Stimulated activated CD8-positive, alpha-beta memory T cell treated with anti-CD3 and anti-CD28 coated beads, Interleukin-4, amount 100 ng/mL, for 4 hours (primary cell): ENCODE measurements at places on chromosomes 13 and 19.

DNA sequence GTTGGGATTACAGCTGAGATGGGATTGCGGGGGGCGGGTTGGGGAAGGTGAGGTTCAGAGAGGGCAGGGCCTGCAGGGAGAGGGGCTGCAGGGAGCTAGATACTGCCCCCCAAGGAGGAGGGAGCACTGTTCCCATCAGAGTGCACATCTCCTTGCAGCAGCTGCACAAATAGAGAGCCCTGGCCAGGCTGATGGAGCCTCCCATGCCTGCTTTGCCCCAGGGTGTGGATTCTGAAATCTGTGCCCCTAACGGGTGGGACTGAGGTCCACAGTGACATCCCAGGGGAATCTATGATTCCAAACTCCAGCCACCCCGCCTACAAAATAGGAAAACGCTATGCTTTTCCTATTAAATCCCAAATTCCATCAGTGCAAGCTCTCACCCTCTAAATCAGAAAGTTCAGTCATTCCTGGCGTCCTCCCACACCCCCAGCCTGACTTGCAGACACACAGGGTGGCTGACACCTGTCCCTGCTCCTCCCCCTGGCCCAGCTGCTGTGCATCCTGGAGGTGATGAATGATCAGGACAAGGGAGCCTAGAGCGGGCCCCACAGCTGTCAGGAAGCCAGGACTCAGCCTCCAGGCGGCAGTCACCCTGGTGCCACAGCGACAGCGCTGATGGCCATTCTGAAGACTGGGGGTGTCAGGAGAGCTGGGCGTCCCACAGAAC is 6.3 kb upstream of the CEACAM21 start:
- DNase-seq, result no peak

DNA sequence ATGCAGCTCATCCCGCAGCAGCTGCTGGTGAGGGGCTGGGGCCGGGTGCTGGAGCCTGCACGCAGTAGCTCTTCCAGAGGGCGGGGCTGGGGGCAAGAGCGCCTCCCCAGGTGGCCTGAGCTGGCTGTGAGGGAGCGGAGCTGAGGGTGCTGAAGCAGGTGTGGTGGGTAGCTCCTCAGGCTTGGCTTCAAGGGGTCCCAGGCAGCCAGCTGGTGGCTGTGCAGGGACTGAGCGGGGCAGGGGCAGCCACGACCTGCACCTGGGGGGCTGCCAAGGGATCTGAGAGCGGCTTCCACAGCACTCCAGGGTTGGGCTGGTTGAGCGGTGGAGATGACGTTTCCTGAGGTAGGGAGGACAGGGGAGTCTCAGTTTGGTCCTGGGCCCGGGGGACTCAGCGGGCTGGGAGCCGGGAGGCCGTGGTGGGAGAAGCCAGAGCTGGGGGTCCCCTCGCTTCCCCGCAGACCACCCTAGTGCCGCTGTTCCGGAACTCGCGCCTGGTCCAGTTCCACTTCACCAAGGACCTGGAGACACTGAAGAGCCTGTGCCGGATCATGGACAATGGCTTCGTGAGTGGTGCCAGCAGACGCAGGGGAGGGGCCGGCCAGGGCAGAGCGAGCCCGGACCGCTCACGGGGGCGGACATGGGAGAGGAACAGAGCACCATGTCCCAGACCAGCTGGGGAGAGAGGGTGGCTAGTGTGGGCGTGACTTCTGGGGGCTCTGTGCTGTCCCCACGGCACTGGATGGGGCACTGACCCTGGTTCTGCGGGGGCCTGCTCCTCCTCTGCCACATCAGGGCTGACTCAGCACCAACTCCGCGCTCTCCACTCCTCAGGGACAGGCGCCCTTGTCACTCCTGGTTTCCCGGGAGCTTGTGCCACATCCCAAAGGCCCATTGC is 7.4 kb downstream of the PTOV1 start:
- DNase-seq, result no peak

DNA sequence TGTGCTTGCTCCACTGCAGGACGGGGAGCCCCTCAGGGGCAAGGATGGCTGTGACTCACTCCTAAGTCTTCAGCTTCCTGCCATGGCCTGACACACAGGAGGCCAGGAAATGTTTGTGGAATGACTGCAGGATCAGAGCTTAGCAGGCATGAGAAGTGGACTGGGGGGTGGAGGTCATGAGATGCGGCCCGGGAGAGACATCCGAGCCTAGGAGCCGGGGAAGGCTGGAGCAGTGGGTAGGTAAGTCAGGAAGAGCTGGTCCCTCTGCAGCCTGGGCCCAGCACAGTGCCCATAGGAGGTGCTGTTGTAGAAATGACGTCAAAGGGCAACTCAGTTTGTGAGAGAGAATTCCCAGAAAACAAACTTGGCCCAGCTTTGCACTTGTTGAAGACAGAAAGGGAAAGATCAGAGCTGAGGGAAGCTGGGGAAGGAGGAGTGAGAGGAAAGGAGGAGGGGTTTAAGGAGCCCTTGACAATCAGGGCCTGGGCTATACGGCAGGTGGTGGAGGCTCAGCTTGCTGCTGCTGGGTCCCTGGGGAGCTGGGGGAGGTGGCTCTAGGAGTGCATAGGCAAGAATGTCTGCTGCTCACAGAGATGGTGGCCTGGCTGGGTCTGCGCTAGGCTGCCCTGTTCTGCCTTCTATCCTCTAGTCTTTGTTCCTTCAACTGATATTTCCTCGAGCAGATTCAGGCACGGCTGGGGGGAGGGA is 18.5 kb downstream of the POU2F2 start:
- no peak for DNase-seq

DNA sequence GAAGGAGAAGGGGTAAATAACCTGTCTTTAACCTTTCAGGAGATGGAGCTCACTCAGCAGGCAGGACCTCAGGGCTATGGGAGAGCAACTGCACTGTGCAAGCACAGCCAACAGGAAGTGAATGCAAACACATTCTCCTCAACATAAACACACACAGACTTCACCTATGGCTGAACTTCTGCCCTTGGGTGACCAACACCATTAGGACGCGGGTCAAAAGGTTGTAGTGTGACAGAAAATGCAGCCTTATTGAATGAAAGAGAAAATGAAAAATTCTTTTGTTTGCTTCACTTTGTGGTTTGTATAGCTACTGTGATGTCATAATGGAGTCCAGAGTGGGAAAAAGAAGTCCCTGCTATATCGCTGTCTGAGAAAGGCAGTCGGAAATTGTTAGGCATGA is 323.0 kb downstream of the NDFIP2 start:
- DNase-seq, result no peak

- DNase-seq, result no peak
Measured at GRCh38 chr19:15185188-15185587, 15.6 kb downstream of the NOTCH3 start.

GRCh38 chr13:39855236-39855635 is 199.8 kb downstream of the COG6 start:
- no peak for DNase-seq

- DNase-seq, result no peak
Measured at GRCh38 chr13:106532111-106532929, 3.1 kb downstream of the EFNB2 start.

DNA sequence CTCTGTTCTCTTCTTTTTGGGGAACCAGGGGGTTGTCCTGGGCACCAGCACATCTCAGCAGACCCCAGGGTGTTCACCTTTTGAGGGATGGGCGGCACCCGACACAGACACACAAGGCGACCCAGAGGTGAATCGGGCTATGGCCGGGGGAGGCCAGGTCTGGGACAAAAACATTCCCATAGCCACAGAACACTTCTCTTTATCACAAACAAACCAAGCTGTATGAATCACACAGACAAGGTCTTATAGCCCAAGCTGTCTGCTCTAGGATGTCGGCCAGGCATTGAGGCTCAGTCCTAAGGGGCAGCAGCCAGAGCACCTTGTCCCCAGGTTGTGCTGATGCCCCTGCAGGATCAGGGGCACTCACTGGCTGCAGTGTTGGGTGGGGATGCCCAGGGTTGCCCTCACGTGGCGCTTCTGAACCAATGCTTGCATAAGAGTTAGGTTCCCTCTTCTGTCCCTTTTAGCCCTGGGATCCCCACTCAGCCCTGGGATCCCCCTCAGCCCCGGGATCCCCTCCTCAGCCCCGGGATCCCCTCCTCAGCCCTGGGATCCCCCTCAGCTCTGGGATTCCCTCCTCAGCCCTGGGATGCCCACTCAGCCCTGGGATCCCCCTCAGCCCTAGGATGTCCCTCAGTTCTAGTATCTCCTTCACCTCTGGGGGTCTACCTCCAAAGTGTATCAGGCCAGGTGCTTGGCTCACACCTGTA is 26.9 kb downstream of the MAU2 start:
- DNase-seq, result no peak

GRCh38 chr19:46426506-46427162 is 2.1 kb downstream of the PNMA8C start:
- no peak for DNase-seq

GRCh38 chr13:96988441-96988840 is 5.8 kb downstream of the OXGR1 start:
- no peak for DNase-seq

DNA sequence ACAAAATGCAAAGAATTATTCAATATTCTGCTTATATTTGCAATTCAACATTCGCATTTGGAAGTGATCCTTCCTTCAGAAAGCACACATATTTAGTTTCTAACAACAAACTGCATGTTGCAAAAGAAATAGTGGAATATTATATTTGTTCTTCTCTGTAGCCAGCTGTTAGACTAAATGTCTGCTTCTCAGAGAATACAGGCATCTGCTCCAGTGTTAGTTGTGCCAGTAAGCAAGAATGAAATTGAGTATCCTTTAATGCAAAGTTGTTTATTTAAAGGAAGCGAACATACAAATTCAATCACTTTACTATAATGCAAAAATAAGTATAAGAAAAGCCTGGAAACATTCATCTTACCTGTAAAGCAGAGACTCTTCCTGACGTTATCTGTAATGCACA is 663 bp downstream of the SLITRK6 start:
- no peak for DNase-seq

GRCh38 chr19:30447553-30447870 is 75.3 kb downstream of the ZNF536 start:
- DNase-seq, result no peak

GRCh38 chr13:31955101-31955500 is 76.5 kb upstream of the FRY start:
- no peak for DNase-seq

DNA sequence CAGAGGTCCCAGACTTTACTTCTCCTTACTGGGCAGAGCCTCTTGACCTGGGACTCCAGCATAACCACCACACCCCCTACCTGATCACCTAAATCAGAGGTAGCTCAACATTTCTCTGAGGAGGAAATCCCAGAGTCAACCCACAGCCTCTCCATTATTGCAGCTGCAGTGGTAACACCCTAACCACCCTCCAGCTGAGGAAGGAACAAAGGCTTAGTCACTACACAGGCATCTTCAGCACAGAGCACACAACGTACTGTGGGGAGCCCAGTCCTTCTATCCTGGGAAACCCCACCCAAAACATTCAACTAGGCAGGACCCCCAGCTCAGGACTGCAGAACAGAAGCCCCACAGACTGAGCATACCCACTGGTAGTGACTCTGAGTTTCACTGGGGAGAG is 824.7 kb upstream of the SLITRK5 start:
- no peak for DNase-seq

DNA sequence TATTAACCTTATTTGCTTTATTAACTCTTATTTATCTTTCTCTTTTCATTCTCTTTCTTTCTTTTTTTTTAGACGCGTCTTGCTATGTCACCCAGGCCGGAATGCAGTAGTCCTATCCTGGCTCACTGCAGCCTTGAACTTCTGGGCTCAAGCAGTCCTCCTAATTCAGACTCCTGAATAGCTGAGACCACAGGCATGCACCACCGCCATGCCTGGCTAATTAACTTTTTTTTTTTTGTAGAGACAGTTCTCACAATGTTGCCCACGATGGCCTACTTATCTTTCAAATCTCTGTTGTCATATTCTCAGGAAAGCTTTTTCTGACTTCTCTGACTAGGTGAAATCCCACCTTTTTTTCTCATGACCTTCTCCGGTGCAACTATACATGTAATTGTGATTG is 7.8 kb upstream of the SPRY2 start:
- no peak for DNase-seq

GRCh38 chr19:2050991-2051772 is at the start of gene MKNK2:
Gene MKNK2, minus strand, starts transcription at chr19:2051244. Its CDS starts 393 bp downstream, at chr19:2050851.
- DNase-seq, result peak; percentile 89

GRCh38 chr19:35628264-35628564 is 622 bp upstream of the RBM42 start:
- DNase-seq, result no peak

DNA sequence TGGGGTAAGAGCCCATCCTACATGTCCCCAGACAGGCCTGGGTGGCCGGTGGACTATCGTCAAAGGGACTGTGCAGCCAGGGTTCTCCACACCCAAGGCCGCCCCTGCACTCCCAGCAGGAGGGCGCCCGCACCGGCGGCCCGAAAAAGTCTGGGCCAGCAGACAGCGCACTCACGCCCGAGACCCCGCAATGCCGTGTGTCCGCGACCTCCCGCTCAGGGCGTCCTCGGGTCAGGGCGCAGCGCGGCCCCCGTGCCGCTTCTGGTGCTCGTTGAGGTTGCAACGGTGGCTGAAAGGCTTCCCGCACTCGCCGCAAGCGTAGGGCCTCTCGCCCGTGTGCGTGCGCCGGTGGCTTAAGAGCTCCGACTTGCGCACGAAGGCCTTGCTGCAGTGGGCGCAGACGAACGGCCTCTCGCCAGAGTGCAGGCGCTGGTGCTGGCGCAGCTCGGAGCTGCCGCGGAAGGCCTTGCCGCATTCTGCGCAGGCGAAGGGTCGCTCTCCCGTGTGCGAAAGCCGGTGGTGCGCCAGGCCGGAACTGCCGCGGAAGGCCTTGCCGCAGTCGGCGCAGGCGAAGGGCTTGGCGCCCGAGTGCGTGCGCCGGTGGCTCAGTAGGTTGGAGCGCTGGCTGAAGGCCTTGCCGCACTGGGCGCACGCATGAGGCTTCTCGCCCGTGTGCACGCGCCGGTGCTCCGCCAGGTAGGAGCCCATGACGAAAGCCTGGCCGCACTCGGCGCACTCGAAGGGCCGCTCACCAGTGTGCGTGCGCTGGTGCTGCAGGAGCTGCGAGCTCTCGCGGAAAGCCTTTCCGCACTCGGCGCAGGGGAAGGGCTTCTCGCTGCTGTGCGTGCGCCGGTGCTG is 2.8 kb upstream of the A1BG start:
- DNase-seq, result no peak

DNA sequence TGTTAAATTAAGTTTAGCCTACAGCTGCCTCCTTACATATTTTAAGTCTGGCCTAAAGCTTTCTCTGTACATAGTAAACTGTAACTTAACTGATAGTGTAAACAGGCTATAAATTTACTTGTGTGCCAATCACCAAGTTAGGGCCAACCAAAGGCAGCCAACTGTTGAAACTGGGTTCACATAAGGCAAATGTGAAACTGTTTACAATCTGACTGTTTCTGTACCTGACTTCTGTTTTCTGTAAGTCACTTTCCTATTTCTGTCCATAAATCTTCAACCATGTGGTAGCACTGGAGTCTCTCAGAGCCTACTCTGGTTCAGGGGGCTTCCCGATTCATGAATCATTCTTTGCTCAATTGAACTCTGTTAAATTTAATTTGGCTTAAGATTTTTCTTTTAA is 103.1 kb downstream of the RAP2A start:
- DNase-seq, result no peak
